Stimulated activated CD8-positive, alpha-beta memory T cell treated with anti-CD3 and anti-CD28 coated beads, Interleukin-7, amount 100 ng/mL, for 48 hours (primary cell): ENCODE measurements at places on chromosomes 6 and 20.

DNA sequence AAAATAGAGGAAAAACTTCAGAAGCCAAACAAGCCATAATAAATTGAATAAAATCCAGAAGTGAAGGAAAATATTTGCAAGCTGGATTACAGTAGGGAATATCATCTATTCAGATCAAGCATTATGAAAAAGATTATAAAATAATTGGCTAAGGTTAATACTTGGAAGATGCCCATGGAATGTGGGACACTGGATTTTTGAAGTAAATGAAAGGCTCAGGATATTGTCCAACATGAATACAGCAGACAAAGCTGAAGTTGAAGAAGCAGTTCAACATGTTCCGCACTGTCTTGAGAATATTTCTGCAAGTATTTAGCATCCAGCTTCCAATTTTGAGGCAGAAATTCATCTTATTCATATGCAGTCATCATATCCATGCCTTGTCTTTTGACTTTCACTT is 1278.4 kb upstream of the GJE1 start:
- DNase-seq: no peak

DNA sequence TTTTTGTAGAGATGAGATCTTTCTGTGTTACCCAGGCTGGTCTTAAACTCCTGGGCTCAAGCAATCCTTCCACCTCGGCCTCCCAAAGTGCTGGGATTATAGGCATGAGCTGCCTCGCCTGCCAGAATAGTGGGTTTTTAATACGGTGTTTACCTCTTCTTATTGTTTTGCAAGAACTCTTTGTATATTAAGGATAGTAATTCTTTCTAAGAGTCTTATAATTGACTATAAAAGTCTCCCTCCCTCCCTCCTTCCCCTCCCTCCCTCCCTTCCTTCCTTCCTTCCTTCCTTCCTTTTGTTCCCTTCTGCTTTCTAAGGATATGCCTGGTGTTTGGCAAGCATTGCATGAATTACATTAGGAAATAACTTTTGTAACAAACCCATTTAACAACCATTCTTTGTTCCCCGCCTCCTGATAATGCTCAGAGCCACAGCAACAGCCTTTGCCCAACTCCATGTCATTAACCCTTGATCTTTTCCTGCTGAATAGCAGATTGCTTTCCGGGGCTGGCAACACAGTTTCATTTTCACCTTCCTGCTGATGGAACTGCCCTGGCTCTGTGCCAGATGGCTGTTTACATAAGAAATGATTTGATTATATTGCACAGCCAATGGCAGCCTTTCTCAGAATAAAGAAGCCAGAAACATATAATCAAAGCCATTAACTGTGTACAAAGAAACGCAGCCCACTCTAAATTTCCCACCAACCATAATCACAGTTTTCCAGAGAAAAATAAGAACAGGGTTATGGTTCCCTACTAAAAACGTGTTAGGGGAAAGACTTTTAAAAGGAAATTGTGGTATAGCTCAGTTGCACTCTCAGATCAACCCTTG is 143.7 kb upstream of the PTPN1 start:
- DNase-seq: no peak

DNA sequence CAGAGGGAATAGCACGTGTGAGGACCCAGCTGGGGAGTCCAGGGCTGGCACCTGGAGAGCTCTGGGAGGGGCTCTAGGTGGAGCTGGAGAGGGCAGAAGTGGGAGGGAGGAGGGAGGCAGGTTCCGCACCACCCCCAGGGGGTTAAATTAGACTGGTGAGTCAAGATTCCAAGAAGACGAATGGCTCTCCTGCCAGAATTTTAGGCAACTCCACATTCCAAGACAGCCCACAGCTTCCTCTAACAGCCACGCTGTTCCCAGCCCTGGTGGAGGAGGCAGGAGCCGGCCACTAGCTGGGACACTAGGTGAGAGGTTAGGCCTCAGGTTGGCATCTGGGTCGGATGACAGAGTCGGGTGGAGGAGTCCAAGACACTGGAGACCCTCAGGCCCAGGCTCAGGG is 60.2 kb downstream of the TFAP2C start:
- no peak for DNase-seq

- DNase-seq: no peak
These were observed 5.3 kb upstream of the COL12A1 start for GRCh38 chr6:75210885-75211739.

DNA sequence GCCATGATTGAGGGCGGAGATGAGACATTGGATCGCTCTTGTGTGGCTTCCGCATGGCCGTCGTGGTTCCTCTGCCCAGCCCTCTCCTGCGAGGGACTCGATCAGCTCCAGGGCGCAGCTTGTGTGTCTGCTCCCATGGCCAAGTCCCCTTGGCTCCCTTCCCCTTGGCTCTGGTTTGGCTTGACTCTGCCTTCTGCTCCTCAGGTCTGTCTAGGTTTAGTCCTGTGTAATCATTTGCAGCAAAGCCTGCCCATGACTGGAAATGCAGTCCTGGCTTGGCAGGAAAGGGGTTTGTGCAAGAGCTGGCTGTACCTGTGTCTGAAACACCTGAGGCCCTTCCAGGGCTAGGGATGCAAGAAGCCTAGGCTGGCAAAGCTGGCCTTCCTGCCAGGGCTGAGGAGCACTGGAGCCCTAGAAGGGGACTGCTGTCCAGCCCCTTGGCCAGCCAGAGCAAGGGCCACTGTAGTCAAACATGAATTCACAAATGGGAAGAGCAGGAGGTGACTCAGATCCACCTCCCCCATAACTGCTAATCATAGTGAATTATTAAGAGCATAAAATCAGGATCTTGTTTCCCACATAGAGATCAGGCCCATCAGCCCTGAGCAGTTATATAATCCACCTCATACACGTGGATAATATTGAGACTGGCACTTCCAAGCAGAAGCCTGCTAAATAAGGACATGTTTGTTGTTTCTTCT is 196.8 kb downstream of the FARS2 start:
- no peak for DNase-seq

GRCh38 chr6:81969011-81969410 is 216.5 kb upstream of the TENT5A start:
- DNase-seq: no peak

DNA sequence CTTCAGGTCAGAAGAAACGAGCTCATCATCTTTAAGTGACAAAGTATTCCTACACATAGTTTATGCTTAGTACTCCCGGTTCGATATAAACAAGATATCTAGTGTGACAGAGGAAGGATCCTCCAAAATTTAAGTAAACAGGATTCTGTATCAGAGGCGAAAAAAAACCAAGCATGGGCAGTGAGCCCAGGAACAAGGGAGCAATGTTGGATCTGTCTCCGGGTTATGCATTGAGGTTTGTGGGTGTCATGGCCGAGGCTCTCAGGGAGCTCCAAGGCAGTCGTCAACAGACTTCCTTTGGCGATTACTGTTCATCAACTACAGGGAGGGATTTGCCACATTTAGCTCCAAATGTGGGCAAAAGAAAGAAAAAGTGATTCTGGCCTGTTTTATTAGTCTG is 319.5 kb downstream of the CBLN4 start:
- no peak for DNase-seq

GRCh38 chr6:170357812-170358211 is 51.3 kb downstream of the FAM120B start:
- DNase-seq: no peak

GRCh38 chr20:15619816-15620215 is 953.4 kb downstream of the KIF16B start:
- DNase-seq: no peak

DNA sequence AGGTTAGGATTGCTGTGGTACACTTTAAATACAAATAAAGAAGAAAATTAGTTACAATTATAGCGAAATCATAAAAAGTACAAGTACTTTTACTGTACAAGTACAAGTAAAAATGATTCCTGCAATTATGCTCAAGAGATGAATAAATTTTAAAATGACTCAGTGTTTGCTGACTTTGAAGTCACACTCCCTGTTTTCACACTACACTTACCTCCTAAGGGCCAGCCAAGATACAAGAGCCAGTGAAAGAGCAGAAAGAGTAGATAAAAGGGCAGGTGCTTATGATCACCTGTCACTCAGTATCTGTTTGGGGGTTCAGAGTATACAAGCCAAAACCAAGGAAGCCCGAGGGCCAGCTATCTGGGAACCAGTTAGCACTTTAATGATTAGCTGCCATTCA is 41.0 kb upstream of the COL21A1 start:
- DNase-seq: no peak

DNA sequence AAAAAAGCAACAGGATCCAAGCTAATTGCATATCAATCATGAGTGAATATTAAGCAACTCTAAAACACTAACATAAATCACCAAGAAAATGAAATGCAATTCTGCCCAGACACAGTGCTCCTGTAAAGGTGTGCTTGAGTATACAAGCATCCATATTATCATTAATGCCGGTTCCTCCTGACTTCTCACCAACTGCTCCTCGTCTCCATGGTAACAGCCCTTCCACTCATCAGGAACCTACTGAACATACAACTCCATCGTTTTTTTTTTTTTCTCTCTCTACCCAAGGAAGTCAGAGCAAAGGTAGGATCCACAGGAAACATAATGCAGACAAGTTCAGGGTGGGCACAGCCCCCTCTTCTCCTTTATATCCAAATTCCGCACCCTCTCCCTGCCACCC is 12.4 kb downstream of the GABBR1 start:
- no peak for DNase-seq

DNA sequence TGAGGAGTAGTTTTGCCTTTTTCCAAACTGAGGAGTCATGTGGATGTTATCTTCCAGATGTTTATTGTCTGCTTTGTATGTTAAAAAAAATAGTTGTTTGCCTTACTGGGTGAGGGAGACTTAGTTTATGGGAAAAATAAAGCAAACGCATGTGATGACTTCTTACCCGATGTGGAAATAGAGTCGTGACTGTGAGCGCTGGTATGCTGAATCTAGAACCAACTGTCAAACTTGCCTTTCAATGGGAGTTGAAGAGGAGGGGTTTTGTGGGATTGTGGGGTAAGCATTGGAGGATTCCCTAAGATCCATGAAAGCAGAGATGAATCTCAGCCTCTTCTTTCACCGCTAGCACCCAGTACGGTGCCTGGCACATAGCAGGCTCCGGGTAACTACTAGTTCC is 5.3 kb downstream of the DCBLD1 start:
- no peak for DNase-seq

DNA sequence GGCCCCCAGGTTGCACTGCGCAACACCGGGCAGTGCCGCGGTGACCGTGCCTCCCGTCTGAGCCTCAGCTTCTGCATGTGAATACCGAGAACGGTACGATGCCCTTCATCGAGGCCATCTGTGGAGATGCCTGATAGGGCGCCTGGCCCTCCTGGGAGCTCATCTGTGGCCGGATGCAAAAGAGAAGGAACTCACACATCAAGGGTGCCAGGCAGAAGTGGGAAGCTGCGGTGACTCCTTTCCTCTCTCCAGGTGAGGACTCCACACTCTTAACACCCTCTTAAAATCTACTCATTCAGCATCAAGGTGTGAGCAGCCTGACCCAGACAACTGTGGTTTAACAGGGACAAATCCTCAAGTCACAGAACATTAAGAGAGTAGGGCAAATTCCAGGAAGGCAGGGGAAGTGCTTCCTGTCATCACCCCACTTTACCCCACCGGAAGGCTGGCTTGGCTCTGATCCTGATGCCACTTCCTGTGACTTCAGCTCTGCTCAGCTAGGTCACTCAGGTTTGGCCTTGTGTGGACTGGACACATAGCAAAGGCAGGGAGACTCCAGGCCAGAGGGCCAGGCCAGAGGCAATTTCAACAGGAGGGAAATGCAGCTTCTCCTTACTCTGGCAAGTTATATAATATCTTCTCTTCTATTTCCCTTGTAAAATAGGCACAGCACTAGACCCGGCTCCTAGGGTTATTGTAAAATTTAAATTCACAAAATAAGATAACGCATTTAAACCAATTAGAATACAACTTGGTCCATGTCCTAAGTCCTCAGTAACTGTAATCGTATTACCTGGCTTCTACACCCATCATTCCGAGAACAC is 69.4 kb downstream of the CPNE5 start:
- no peak for DNase-seq

DNA sequence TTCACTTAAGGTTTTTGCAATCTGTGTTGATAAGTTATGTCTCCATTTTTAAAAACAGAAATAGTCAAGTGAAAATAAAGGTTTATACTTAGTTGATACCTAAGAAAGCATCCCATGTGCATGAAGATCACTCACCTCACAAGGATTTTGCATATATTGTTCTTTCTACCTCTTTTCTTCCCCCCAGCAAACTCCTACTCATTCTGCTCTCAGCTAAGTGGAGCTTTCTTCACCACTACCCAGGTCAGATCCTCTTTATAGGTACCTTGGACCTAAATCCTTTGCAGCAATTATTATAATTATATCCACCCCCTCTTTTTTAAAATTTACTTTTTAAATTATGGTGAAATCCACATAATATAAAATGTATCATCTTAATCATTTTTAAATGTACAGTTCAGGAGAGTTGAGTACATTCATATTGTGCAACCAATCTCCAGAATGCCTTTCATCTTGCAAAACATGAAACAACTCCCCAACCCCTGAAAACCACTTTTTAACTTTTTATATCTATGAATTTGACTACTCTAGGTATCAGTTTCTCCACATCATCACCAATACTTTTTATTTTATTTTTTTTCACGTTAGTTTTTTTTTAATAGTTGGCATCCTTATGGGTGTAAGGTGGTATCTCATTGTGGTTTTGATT is 9.3 kb upstream of the BACH2 start:
- DNase-seq: no peak

DNA sequence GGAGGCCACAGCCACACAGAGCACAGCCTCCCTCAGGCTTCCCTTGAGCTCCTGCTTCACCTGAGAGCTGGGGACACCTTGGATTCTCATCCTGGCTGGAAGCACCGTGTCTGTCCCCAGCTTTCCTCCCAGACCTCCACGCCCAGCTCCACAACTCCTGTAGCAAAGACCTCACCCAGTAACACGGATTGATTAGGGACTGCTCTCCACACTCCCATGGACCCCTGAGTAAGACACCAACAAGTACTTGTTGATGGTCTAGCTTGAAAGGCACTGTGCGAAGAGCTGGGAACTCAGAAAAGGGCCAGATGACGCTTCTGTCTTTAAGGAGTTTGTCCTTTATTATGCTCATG is 109.6 kb downstream of the DLL1 start:
- no peak for DNase-seq

DNA sequence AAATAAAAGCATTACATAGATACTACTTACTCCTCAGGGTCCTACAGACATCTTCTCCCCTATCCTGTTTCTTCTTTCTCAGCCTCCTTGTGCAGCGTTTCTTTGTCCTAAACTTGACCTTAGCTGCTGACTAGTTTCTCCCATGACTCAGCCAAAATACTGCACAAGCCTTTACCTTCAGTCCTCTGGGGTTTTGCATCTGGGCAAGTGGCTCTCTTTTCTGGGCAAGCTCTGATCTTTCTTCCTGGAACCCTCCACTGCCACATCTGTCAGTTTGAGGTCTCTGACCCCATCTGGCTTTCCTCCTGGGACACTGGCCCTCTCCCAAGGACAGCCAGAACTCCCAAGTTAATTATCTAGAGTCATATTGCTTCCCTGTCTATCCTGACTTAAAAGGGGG is 838.4 kb downstream of the DHX35 start:
- no peak for DNase-seq

DNA sequence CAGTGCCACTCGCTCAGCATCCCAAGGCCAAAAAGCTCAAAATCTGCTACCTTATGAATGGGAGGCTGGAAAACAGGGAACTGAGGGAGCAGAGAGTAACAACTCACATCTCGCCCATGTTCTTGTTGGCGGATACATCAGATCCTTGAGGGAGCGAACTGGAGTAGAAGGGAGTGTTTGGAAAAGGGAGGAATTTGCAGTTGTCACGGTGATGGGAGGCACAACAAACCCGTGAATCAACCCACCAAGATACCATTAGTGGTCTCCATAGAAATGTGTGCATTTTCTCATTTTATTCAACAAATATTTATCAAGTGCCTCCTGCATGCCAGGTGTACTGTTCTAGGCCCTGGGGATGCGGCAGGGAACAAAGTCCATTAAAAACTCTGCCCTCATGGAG is 212.1 kb downstream of the EYA2 start:
- no peak for DNase-seq

- DNase-seq: peak; percentile 1
These were observed 697 bp upstream of the CEP43 start for GRCh38 chr6:166998256-166999144.
